NK-92 treated with Interleukin-12 subunit alpha and Interleukin-12 subunit beta, amount 100 ng/mL, for 24 hours (cell line): ENCODE measurements at places on chromosomes 1 and 21.

DNA sequence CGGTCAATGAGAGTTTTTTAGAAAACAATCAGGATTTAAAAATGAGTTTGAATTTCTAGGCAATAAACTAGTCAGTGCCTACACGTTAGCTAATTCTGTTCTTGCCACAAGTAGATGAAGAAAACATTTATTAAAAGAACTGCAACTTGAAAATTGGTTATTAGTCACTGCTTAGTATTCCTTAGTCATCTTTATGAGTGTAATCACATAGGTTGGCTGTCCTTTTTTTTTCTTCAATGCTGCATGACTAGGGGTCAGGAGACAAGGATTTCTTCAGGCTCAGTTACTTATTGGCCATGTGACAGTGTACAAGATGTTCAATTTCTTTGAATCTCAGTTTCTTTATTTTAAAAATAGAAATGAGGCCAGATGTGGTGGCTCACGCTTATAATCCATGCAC is 17.1 kb downstream of the SOAT1 start:
- DNase-seq: no peak

DNA sequence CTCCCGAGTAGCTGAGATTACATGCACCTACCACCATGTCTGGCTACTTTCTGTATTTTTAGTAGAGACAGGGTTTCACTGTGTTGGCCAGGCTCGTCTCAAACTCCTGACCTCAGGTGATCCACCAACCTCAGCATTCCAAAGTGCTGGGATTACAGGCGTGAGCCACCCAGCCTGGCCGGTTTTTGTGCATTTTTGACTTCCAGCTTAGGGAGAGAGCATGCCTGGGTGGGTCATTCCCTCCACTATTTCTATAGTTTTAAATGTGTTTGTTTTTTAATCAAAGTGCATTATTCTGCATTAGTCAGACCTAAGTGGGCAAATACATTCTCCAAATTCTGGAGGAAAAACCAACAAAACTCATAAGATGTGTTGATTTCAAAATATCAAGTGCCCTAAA is 207.4 kb upstream of the NRIP1 start:
- DNase-seq: no peak

DNA sequence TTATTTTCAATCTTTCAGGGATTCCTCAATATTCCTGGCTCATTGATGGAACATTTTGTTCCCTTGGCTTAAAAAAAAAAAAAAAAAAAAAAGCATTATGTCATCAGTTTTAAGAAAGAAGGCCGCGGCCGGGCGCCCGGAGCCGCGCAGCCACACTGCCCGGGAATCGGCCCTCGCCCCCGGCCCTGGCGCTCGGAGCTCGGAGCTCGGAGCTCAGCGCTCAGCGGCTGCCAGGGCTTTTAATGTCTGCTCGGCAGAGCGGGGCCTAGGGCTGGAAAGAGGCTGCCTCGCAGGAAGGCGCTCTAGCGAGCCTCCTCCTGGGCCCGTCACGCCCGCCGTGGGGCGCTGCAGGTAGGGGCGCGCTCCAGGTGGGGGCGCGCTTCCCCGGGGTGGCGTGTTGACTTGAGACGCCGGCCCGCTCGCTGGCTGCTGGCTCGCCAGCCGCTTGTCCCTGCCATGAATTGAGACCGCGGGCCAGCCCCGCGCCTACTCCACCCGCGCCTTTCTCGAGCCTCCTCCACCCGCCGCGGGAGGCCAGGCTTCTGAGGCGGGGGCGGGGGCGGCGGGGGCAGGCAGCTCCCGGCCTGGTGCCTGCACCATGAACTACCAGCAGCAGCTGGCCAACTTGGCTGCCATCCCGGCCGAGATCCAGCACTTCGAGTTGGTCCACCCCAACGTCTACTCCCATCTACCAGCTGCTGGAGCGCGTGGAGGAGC is 5.4 kb upstream of the TDRD5 start:
- no peak for DNase-seq

DNA sequence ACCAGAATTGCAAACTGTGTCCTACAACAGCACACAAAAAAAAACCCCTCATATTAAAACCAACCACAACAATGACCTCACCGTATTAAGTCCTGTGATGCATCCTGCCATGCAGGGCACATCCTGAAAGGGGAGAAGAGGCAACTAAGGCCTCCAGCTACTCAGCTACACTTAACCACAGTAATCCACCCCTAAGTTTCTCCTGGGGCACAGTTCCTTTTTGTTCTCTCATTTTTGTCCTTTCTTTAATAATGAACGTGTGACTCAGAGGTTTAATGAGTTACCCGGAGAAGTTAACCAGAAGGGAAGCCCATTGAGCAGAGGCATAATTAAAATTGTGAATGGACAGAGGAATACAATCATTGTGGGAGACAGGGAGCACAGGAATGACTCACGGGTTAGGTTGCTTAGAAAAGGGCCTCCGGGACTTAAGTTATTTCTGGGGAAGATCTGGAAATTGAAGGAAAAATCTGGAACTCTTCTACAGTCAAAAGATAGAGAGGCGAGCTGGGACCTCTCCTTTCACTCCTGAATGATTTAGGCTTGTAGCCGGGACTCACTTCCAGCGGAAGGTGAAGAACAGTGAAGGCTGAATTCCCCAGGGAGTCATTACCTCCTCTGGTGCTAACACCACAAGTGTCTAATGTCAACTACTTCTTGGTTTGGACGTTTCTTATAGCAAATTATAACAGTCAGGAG is 36.9 kb upstream of the HIVEP3 start:
- DNase-seq: no peak

DNA sequence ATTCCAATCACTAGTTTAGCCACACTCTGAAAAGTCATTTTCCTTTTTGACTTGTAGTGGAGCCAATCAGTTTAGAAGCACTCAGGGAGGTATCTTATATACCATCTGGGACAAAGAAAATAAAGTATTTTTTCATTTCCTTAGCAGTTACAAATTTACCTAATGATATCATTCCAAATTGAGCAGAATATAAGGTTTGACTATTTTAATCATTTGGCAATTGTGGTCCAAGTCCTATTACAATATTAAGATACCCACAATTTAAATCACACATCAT is 170.6 kb downstream of the LTN1 start:
- DNase-seq: no peak

DNA sequence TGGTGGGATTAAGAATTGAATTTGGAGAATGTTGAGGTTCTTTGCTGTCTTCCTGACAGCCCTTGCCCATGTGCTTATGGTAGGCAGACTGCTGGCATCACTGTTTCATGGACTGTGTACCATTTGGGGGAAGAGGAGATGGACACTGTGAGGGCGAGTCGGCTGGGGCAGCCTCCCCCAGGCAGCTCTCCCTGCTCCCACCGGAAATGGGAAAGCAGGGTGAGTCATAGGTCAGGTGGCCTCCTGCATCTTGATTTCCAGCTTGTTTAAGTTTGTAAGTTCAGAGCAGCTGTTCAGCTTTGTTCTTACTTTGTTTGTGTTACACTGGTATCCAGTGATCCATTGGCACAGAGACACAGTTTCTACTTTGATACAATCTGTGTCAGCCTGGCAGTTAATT is 87.2 kb upstream of the CNIH3 start:
- no peak for DNase-seq

- DNase-seq: peak; percentile 42
Observed at GRCh38 chr1:234326497-234327366, 46.5 kb upstream of the COA6 start.

DNA sequence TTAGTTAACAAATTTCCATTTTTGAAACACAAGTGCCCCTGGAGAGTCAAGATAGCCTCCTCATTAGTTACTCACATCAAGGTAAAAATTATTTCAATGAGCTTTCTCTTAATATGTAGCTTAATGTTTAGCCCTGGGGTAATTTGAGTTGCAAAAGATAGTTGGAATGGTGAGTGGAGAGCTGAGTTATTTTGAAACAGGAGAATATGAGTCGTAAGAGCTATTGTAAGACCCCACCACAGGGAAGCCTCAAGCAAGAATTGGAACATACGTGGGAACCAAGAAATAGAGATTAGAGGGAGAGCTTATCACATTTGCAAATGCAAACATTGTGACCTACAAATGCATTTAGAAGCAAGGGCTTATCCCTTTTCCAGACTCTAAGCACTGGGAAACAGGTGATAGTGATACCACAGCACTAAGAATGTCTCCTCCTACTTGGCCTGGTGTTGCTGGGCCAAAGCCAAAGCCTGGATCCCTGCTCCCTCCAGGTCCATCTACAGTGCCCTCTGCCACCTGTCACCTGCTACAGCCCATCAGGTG is 635.1 kb downstream of the PTPRC start:
- no peak for DNase-seq

GRCh38 chr21:35048706-35049617 is at the start of gene RUNX1:
Gene RUNX1 (minus strand): TSS chr21:35049302.
- peak; percentile 87 for DNase-seq

DNA sequence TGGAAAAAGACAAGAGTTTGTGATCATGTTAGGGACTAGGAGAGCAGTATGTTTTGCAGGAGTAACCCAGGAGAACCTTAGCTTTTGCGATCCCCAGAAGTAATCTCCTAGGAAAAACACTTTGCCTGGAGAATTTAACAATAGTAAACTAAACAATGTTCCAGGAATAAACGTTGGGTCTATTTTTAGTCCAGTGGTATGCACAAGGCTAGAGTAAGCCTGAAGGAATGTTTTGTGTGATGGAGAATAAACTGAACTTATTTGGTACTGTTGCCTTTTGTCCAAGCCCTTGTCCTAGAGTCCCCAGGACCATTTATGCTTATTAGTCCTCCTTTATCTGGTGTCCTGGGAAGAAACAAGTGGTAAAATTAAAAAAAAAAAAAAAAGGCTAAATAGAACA is 28.7 kb upstream of the RGS5 start:
- no peak for DNase-seq

DNA sequence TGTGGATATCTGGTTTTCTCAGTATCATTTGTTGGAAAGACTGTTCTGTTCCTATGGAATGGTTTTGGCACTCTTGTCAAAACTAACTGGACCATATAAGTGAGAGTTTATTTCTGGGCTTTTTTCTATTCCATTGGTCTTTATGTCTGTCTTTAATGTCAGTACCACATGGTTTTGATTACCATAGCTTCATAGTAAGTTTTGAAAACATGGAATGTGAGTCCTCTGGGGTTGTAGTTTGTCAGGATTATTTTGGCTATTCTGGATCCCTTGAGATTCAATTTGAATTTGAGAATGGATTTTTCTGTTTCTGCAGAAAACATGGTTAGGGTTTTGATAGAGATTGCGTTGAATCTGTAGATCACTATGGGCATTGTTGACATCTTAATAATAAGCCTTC is 107.9 kb downstream of the ZFYVE9 start:
- DNase-seq: no peak

DNA sequence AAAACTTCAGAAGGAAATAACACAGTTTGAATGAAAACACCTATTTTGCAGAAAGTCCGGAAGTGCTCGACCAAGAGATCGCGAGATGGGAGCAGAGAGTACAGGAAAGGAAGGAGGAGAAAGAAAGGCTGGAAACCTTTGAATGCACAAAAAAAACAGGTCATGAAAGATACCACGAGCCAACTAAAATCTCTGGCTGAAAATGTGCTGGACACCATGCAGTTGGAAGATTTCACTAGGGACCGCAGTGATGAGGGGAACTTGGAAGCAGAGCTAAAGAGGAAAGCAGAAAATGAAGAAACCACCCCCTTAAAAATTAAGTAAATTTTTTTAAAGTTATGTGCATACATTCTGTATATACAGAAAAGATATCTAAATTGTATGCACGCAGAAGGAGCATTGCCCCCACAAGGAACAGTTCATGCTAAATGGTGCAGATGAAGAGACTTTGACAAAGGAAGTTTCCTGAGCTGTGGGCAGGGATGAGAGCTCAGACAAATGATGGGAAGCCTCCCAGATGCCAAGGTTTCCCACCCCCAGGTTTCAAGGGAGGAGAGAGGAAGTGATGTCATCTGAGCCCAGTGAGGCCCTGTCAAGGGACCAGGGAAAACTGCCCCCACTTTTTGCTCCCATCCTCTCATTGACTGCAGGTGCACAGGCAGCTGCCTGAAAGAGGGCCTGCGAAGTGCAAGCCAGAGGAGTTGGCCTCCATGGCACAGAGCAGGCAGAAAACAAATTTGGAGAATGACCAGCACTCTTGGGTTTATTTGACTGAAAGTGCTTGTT is 52.5 kb downstream of the ETS2 start:
- no peak for DNase-seq

DNA sequence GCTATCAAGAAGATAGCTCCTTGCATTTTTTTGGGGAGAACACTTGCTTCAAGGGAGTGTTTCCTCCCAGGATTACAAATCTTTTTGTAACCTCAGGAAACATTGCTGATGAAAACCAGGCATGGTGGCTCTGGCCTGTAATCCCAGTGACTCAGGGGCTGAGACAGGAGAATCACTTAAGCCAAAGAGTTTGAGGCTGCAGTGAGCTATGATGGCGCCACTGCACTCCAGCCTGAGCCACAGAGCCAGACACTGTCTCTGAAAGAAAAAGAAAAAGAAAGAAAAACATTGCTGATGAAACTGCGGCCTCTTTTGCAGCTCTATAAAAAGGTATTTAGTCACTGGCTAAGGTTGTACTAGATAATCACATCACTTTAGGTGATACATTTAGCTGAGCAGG is 7.3 kb downstream of the RNU1-2 start:
- no peak for DNase-seq

DNA sequence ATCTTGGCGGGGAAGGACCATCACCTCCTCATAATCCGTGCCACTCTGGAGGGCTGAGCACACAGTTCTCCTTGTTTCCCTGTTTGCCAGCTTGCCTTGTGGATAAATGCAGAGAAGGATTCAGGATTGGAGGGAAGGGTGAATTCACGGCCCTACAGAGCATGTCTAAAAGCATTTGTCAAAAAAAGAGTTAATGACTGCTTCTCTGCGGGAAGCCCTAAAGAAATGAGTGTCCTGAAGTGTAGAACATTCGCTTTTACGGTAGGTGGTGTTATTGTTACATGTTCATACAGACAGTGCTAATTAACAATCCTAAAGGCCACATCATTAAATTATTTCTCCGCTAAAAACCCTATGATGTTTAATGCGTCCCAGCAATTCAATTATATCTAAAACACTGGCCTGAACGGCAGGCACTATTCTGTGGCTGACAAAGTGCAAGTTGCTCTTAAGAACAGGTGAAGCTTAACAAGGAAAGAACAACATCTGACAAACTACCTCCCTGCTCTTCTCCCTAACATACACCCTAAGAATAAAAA is 112.3 kb upstream of the NFIA start:
- no peak for DNase-seq

GRCh38 chr1:178552856-178553255 is 39.9 kb downstream of the TEX35 start:
- no peak for DNase-seq
